ENCODE measurements at places on chromosomes 2 and 18.

DNA sequence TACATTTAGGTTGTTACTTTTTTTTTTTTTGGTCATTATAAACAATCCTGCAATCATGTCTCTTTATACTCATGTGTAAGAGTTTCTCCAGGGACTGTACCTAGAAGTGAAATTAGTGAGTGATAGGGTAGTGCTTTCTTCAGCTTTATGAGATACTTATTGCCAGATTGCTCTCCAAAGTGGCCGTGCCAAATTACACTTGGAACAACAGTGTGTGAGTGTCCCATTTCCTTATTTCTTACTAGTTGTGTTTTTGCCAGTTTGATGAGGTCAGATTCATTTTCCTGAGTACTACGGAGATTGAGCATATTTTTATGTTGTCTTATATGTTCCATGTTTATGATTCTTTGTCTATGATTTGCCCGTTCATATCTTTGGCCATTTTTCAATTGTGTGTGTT lies 39.2 kb downstream of the GALNT1 start:
- DNase-seq = no peak

DNA sequence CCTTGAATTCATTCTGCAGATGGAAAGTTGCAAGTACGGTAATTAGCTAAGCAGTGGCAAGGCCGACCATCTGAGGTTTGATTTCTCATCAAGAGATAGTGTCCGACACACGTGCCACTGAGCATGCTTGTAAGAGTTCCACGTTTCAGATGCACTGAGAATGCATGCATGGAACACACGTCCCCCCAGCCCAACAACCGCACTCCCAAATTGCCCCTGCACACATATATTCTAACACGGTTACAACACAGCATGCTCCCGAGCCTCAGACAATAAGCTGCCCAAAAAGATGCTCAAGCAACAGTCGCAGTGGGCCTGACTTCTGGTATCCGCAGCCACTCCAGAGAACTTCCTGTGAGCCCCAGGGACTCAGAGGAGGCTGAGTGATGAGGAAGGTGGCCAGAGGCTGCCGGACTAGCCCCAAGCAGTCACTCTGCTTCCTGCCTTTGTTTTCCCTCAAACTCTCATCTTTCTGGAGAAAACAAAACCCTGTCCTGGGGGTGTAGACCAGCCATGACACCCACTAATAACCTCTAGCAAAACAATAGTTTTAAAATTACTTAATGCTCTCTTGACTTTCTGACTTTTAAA lies 204.0 kb downstream of the TGIF1 start:
- no peak for DNase-seq

GRCh38 chr2:221676566-221677172 lies 104.6 kb upstream of the EPHA4 start:
- no peak for DNase-seq

DNA sequence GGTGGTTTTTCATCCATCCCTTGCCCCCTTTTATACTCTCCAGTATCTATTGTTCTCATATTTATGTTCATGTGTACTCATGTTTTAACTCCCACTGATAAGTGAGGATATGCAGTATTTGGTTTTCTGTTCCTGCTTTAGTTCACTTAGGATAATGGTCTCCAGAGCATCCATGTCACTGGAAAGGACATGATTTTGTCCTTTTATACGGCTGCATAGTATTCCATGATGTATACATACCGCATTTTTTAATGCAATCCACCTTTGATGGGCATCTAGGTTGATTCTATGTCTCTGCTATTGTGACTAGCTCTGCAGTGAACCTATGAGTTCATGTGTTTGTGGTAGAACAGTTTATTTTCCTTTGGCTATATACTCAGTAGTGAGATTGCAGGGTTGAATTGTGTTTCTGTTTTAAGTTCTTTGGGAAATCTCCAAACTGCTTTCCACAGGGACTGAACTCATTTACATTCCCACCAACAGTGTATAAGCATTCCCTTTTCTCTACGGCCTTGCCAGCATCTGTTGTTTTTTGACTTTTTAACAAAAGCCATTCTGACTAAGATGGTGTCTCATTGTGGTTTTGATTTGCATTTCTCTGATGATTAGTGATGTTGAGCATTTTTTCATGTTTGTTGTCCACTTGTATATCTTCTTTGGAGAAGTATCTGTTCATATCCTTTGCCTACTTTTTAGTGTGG lies 420.2 kb downstream of the THSD7B start:
- no peak for DNase-seq

GRCh38 chr2:19796035-19796695 lies 105.6 kb downstream of the TTC32 start:
- DNase-seq = no peak

DNA sequence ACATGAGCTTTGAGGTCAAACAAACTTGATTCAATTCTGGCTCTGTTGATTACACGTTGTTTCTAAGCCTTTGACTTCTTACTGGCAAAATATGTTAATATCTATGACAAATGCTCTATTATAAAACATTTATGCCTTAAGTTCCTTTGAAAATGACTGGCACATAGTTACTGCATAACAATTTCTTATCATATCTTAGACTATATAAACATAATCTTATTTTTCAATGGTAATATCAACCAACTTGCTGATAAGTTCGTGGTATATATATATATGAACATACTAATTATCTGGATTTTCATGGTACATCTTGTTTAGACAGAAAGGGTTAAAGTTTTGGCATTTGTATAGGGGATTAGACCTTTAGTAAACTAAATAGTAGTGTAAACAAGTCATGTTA lies 645.6 kb upstream of the ZNF804A start:
- no peak for DNase-seq

DNA sequence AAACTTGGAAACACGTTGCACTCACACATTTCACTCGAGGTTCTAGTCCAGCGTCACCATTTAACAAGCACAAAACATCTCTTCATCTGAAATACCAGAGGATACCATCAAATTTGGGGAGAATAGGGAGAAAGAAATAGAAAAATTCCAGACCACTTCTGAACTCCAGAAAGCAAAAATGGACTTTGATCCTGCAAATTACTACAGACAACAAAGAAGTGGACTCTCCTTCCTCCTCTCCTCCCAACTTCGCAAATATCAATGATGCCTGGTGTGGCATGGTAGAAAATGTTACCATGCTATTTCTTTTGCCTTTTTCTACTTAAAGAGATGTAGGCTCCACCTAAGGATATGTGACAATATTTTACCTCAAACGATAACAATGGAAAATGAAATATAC lies 13.5 kb downstream of the UXS1 start:
- DNase-seq = no peak

DNA sequence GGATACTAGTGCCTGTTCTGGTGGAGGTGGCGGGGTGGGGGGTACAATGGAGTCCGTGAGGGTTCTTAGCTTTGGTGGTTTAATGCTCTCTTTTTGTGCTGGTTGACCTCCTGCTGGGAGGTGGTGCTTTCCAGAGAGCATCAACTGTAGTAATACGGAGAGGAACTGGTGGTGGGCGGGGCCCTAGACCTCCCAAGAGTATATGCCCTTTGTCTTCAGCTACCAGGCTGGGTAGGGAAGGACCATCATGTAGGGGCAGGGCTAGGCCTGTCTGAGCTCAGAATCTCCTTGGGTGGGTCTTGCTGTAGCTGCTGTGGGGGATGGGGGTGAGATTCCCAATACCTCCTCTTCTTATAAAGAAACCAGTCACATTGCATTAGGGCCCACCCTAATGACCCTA lies 27.1 kb downstream of the CAMKMT start:
- no peak for DNase-seq

DNA sequence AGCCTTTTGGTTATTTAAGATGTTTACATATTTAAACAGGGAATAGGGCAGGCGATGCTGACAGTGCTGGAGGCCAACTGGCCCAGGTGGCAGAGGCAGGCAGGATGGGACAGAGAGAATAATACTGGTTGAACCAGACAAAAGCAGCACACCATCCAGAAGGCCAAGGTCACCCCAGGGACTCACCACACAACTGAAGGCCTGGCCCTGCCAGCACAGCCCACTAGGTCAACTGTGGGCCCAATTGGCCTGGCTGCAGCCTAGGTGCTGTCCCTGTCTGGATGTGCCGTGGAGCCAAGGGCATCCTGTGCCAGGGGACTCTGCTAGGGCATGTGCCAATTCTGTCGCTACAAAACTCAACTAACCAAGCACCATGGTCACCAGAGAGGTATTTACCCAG lies 69.2 kb downstream of the RNF152 start:
- no peak for DNase-seq

DNA sequence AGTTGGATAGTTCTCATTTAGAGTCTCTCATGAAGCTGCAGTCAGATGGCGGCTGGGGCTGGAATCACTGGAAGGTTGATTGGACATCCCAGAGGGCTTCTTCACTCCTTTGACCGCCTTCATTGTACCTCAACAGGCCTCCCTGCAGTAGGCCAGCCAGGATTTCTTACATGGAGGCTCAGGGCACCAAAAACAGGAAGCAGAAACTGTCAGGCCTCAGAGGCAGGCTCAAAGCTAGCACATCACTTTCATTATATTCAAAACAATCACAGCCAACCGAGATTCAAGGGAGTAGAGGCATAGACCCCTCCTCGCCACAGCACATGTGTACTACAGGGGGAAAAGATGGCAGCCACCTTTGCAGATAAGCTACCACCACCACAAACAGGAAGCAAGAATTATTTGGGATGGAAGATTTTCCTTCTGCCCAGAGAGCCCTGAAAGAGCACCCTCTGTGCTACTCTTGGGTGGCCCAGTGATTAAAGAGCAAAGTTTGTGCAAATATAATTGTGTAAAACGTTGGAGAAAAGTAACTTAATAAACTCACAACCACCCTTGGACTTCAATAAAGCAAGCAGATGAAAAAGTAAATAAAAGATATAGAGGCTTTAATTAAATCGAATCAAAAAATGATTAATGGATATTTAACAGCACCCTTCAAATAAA lies 155.3 kb downstream of the GFPT1 start:
- DNase-seq = no peak

GRCh38 chr18:9710037-9710436 lies 1.9 kb downstream of the RAB31 start:
- no peak for DNase-seq

- DNase-seq = no peak
Measured at GRCh38 chr2:46557788-46558187, 78.4 kb downstream of the TMEM247 start.

DNA sequence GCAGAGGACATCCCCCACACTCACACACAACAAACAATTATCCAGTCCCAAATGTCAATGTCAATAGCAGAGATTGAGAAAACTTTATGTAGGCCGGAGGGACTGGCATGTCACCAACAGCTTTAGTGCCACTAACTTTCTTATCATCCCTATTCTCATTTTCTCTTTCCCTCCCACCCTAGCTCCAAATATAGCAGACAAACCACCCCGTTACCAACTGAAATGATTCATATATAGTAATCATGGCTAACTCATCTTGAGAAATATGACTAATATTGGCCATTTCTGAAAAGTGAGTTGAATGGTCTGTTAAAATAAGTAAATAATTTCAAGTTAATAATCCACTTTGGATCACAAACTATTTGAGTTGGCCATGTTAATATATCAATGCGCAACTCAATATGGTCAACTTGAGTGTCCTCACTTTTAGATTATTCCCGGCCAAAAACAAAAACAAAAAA lies 242.1 kb upstream of the RND3 start:
- DNase-seq = no peak

- DNase-seq = peak; percentile 38
Measured at GRCh38 chr18:13382366-13382953, 163.9 kb downstream of the LDLRAD4 start.

- DNase-seq = no peak
Measured at GRCh38 chr2:173802518-173802917, 162.7 kb downstream of the SP3 start.

GRCh38 chr18:9321736-9322135 lies 12.8 kb upstream of the TWSG1 start:
- no peak for DNase-seq

GRCh38 chr2:201471732-201472393 lies 20.3 kb downstream of the STRADB start:
- DNase-seq = no peak

DNA sequence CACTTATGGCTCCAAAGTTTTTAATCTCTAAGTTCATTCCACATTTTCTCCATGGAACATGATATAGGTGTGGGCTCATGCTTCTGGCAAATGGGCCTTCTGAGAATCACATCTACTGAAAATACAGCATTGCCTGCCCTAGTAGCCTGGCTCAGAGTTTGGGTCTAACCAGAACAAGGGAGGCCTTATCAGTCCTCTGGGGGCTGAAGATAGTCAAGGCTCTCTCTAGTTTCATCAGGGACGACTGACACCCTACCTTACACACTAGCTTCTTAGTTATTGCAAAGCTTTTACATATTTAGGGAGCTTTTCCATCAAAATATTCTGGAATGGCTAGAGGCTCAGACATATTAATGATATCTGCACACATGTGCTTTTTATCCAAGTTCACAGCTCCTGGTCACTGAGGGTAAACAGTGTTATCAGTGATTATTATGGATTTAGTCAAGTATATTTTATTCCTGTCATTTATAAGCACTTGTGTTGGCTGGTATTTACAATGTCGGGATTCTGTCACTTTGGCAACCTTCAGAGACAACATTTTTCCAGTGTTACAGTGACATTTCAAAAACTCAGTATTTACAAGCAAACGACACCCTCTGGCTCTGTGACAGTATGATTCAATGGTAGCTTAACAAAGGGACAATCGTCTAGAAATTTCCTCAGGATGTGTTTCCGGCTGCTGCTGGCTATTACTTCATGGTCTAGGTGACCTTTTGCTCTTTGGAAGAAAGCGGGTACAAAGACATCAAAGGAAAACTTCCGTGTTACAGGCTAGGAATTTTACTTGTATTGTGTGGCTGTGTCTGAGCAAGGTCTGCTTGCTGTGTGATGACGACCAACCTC lies 200.6 kb downstream of the TCF4 start:
- no peak for DNase-seq

- no peak for DNase-seq
Measured at GRCh38 chr2:55247025-55247424, 14.5 kb downstream of the RPS27A start.

- DNase-seq = no peak
Measured at GRCh38 chr18:48943333-48943732, 7.4 kb downstream of the SMAD7 start.

DNA sequence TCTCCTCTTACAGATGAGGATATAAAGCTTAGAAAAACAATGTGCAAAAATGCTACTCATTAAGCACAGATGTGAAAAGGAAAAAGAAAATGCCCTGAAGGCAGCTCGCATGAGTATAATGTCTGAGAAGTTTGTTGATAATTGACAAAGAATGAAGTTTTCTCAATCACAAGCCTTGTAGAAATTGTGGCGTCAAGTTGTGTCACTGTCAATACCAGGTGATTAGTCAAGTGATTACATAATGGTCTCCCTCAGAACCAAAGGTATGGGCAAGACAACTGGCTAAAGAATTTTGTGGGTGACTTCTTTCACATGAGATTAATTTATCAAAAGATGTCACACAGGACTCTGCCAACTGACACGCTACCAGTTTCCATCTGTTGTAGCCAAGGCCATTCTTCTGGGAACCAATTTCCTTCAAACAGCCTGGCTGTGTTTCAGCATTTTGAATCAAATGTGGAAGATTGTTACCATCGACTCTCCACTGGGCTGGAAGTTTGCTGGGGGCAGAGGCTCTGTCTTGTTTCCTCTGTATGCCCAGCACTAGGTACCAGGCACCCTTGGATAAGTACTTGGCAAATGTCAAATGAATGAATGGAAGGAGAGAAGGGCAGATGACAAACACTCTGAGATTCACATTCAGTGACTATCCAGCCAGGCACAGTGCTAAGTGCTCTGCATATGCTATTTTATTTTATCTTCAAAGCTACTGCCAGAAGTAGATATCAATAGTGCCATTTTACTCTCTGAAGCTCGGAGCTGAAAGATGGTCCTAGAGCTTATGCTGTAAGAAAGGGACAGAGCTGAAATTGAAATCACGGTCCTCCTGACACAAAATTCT lies 5.9 kb upstream of the FN1 start:
- DNase-seq = no peak

All from right renal pelvis (tissue), 4 donors.